ENCODE measurements at places on chromosomes 5 and 9.

DNA sequence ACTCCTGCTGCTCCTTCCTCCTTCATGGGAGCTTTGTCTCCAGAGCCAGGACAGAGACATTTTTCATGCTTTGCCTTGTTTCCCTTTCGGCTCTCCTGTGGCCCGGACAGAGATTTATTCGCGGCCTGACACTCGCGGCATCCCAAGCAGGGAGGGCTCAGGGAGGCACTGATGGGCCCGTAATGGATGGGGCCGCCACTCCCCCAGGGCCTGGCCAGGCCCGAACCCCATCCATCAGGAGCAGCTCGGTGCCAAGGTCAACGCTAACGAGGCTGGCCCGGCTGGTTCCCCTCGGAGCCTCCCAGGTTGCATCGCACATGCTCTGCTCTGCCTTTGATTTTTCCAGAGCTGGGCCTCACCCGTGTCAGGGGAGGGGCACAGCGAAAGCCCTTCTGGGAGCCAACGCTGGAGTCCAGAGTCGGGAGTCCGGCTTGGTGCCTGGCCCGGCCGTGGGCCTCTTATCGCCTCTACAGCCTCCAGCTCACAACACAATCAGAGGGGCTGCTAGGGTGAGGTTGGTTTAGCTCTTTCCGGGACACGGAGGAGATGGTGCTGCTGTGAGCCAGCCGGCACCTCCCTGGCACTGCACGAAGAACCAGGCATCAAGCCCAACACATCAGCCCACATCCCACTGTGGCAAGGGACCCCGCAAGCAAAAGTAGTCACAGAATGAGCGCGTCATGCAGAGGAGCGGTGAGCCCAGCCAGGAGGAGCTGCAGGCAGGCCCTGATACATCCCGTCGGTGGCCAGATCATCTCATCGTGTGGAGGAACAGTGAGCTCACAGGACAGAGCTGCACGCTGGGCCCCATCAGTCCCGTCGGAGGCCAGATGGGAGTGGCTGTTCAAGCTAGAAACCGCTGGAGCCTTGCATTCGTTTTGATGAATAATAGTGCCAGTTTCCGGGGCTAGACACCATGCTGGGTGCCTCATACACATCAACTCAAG, 72.2 kb upstream of the BARHL1 start:
- DNase-seq: no peak

DNA sequence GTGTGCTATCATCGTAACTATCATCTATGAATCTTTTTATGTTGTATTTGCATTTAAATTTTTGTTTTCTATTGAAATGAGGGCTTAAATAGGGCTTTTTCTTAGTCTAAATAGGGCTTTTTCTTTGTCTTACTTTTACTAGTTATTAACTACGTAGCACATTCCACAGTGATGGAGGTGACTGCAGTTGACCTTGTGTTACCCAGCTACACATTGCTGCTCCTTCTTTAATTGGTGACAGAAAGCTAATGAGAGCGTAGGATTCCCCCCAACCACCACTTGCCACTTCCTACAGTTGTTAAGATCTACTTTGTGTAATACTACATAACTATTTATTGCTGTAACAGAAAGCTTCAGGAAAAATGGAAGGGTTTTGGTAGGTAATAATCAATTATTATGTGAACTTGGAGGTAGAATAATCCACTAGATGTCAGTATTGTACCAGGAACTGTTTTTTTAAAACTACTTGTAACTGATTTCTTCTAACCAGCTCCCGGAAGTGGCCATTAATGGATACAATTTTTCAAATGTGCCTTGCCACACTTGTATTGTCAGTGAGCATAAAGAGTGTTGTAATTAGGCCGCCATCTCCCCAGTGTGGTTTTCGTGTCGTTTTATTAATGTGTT, 18.0 kb downstream of the MTRR start:
- no peak for DNase-seq

- no peak for DNase-seq
Observed at GRCh38 chr5:2608391-2608790, 143.1 kb downstream of the IRX2 start.

DNA sequence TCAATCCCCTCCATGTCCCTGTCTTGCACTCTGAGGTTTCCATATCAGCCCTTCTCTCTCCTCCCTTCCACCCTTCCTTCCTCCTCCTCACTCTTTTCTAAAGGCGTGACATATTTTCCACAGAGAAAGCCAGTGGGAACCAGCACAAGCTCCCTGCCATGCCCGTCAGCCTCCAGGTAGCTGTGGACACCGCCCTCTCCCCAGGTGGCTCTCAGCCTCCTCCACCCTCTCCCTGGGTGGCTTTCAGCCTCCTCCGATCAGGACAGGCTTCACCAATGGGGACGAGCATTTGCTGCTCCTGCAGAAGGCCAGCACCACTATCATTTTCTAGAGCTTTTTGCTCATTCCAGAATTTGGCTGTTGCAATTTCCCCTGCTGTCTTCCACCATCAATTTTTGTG, 236.6 kb downstream of the GADD45G start:
- DNase-seq: no peak

- no peak for DNase-seq
Observed at GRCh38 chr5:109614981-109615380, 74.7 kb upstream of the MAN2A1 start.

DNA sequence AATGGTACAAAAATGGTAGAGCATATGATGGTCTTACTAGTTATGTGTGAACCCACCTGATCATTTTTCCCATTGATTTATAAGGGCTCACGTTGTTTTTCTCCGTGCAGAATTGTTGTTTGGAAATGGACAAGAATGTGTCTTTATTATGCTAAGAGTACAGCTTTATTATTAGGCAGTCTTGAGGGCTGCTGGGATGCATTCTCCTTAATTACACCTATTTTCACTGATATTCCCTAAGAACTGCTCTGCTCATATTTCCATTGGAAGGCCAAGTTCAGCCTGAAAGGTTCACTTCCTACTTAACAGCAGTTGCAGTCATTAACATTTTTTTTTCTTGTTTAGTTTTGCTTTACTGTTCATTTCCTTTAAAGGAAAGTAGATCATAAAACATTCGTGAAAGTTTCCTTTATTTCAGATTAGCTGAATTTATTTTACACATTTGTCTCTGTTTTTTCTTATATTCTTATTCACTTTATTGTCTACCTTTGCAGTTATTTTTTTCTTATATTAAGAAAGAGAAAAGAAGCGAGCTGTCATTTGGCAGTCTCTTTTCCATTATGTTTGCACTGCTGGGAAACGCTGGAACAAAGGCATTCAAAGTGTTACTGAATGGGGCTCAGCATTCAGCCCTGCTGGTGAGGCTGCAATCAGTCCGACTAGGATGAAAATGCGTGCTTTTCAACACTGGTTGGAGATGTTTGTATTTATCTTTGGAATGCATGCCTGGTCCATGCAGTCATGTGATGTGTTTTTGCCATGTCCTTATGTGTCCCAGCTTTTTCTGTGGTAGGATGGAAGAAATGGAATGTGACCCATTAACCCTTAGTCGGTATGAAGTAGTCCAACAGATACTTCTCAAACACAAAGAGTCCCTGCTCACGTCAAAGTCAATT, 602.7 kb upstream of the ZNF608 start:
- DNase-seq: no peak

GRCh38 chr5:174139623-174140022, 94.1 kb downstream of the NSG2 start:
- DNase-seq: no peak

- no peak for DNase-seq
Observed at GRCh38 chr9:89640361-89640760, 35.5 kb downstream of the GADD45G start.

DNA sequence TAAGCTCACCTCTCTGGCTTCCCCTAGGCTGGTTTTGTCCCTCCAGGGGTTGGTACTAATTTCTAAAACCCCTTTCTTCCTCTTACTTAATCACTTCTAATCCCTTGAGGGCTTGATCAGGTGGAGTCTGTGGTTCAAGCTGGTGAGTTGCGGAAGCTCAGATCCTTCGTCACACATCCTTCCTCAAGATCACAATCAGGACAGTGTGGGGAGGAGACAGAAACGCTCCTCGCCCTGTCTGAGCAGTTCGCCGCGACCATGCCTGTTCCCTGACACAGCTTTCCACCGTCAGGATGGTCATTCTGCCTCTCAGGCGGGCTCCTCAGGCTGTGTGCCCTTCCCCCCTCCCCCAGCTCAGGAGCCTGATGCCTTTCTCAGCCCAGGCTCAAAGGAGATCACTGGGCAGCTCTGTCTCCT, 24.3 kb downstream of the CPLX2 start:
- DNase-seq: peak; percentile 65

GRCh38 chr9:71921190-71921814, 9.9 kb downstream of the C9orf85 start:
- no peak for DNase-seq

- DNase-seq: no peak
Observed at GRCh38 chr9:127066060-127066850, 56.2 kb downstream of the ANGPTL2 start.

- DNase-seq: no peak
Observed at GRCh38 chr9:18393340-18394130, 80.4 kb upstream of the ADAMTSL1 start.

GRCh38 chr5:43192558-43193180, 644 bp downstream of the NIM1K start:
- DNase-seq: peak; percentile 15

DNA sequence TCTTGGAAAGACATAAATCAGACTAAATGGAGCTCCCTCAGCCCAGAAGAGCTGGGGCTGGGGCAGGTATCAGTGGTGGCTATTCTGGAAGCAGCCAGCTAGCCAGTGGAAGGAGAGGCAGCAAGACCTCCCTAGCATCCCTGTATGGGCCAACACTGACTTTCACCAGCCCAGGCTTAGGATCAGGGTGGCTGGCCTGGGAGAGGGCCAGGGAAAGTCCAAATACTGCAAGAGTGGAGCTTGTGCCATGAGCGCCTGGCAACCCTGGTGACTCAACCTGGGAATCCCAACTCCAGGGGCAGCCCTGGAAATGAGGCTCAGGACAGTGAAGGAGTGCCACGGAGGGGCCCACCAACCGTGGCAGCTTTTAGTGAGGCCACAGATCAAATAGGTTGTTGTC, 7.6 kb upstream of the IRF1 start:
- no peak for DNase-seq

All from GM19239 (cell line).